ENCODE measurements at places on chromosomes 1 and 21.

- no peak for DNase-seq
Observed at GRCh38 chr1:4963251-4963650, 308.8 kb downstream of the AJAP1 start.

- no peak for DNase-seq
Observed at GRCh38 chr1:95323123-95323522, 89.1 kb downstream of the RWDD3 start.

DNA sequence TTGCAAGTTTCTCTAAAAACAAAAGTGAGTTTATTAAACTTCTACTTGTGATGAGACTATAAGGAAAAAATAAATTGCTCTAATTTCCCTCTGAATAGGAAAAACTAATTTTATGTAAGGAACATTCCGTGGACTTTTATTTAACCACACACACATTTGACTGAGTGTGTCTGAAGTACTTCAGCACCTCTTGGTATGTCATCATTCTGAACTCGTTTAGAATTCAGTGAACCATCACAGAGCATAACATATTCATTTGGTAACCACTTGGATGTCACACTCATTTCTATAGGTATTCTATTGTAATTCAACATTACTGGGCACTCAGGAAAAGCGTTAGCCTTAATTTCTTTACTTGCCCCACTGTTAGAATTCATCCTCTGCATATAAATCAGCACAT lies 79.1 kb downstream of the RGS21 start:
- no peak for DNase-seq

GRCh38 chr1:162297208-162297607 lies 79.4 kb downstream of the SPATA46 start:
- no peak for DNase-seq
